ENCODE measurements at places on chromosomes 3 and 15.

DNA sequence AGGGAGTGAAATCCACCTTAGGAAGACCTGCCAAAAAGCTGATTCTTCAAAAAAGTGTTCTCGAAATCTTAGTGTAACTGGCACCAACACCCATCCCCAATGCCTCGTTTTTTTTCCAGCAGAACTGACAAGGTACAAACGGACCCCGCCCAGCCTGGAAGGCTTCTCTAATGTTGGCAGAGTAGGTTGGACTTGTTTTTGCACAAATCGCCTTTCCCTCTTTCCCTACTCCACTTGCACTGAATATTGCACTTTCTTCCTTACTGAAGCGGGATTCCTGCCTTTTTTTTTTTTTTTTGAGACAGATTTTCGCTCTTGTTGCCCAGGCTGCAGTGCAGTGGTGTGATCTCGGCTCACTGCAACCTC is 544 bp upstream of the TIMMDC1 start:
- DNase-seq, result no peak

GRCh38 chr15:59349680-59350420 is 22.8 kb downstream of the MYO1E start:
- peak; percentile 18 for DNase-seq

GRCh38 chr15:101048176-101048575 is 129.0 kb downstream of the LRRK1 start:
- no peak for DNase-seq

DNA sequence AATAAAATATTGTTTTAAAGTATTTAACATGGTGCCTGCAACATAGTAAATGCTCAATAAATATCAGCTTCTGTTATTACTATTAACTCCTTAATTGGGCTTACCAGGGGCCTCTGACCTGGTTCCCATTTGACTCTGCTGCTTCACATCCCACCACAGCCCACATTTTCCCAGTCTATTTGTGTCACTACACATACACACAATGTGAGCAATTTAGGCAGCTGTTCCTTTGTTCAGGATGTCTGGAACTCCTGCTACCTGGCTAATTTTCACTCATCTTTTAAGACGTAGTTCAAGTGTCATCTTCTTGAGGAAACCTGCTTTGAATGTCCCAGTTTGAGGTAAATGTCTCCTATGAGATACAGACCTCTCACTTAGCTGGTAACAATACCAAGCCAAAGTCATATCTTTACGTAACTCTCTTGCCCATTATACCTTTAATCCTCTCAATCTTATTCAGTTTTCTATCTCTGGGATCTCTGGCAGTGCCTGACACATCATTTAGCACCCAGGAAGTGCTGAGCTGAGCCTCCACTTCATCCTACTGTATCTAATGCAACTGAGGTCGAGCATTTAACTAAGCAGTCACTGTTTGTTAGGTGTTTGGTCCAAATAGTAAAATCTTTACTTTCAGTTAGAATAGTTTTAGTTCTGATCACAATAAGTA is 4.4 kb downstream of the TGFBR2 start:
- no peak for DNase-seq

DNA sequence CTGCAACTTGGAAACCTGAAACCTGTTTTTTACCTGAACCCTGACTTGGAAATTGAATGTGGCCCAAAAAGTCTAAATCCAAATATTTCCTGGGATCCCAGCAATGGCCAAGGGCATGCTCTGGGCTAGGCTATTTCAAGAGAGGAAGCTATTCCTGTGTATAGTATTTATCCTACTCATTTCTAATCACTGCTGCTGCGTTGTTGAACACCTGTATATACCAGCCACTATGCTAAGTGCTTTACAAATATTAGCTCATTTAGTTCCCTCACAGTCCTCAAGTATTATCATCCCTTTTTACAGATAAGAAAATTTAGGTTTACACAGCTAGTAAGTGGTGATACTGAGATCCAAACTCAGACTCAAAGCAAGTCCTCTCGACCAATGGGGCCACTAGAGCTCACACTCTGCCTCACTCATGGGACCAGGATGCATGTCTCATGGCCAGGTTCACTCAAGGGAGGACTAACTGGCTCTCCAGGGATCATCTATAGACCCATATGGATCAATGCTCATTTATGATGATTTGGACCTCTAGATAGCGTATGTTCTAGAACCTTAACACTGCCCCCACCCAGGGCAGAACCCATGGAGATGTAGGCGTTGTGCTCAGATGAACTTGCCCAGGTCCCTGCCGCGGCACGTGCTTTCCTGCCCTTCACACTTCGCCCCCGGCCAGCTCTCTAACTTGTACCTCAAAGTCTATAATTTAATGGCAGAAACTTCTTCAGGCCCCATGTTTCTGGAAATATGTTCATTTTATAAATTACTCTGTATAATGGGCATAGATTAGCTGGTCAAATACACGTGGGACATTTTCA is 2.6 kb upstream of the CCR4 start:
- DNase-seq, result no peak

DNA sequence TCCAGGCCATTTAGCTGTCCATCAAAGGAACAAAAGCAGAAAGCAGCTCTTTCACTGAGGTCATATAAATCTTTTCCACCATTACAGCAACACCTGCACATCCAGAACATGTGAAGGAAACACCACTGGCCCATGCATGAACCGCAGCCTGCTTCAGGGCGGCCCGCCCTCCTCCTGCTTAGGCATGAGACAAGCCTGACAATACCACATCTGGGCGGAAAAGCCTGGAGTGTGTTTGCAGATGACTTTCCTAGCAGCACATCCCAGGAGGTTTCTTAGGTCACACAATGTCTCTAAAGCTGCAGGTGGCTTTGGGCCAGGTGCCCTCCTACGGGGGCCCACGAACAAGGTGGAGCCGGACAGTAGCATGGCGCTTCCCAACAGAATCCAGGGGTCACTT is 19.6 kb downstream of the CYFIP1 start:
- DNase-seq, result no peak

DNA sequence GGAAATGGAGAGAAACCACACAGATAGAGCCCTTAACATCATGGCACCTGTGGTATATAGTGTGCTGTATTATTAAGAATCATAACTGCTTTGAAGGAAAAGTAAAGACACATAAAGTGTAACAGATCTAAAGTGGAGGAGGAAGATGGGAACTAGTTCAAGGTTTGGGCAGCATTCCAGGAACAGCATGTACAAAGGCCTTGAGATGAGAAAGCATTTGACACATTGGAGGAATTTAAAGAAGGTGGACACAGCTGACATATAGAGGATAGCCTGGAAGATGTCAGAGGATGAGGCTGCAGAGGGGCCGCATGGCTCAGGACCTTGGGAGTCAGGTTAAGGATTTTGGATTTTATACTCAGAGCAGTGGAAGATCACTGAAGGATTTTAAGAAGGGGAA is 39.0 kb downstream of the LRTM1 start:
- no peak for DNase-seq

Measured in activated naive CD4-positive, alpha-beta T cell treated with anti-CD3 and anti-CD28 coated beads, Interleukin-2, amount 50 U/mL, for 72 hours (primary cell).